Activated CD4-positive, alpha-beta T cell treated with anti-CD3 and anti-CD28 coated beads for 36 hours (primary cell): ENCODE measurements at places on chromosomes 5 and 9. TPM values are rescaled to one million over a fixed set of nuclear protein-coding genes. Genes with fewer than 3 reads are reported as not detected.

BAAT gene
- total RNA-seq: 0.07 TPM

PCA3 gene
- total RNA-seq: not detected

CMBL gene
- 0.46 TPM for total RNA-seq

RARS1 gene
- total RNA-seq: 127 TPM

IL9 gene
- 48.1 TPM for total RNA-seq

GMCL2 gene
- total RNA-seq: not detected

C6 gene
- not detected for total RNA-seq

SPEF2 gene
- total RNA-seq: 14.6 TPM

PCDHB11 gene
- total RNA-seq: not detected

TMEM174 gene
- total RNA-seq: not detected

FREM1 gene
- not detected for total RNA-seq

DNA sequence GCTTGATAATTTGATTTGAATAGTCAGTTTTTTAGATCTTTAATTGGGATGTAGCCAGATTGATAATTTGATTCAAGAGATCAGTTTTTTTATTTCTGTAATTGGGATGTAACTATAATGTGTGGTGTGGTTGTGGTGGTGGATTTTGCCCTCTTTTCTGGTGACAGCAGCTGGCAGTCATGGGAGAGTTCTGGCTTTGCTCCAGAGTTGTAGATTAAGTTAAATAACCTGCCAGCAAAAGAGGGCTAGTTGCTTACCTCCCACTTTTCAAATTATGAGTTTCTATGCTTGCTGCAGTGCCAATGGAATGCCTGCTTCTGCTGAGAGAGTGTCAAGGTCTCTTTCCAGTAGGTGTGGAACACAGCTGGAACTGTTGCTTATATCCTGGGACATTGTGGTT is 315.1 kb downstream of the CCDC171 start:
- no peak for DNase-seq

DNA sequence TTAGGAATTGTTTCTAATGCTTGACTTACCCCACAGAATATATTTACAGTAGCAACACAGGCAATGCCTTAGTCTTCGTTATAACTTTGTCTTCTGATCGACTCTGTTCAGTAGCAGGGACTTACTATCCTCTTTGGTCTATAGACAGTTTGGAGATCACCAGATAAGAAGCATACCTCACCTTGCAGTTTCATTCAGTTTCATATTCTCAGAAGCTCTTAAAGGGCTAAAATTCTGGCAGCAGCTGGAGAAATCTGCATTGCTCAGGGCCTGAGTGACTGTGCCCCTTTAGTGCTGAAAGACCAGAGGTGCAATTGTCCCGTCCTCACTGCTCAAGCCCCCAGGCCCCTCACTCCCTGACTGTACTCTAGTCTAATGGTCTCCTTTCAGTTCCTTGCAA is 26.0 kb downstream of the ZBTB43 start:
- DNase-seq: no peak

DNA sequence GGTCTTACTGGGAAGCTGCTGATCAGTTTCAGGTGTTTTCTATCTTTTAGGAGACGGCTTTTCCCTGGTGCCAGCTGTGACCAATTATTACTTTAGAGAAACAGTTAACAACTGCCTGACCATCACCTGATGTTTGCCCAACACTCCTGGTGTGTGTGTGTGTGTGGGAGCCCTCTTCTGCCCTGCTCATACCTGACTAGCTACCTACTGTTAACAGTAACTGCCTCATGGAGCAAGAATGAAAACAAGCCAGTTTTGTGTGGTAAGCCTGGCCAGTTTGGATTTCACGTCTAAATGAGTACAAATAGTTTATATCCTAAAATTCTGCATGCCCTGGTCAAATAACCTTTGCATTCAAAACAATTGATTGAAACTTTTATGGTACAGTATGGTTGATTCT is 46.1 kb upstream of the RIOK2 start:
- no peak for DNase-seq

DNA sequence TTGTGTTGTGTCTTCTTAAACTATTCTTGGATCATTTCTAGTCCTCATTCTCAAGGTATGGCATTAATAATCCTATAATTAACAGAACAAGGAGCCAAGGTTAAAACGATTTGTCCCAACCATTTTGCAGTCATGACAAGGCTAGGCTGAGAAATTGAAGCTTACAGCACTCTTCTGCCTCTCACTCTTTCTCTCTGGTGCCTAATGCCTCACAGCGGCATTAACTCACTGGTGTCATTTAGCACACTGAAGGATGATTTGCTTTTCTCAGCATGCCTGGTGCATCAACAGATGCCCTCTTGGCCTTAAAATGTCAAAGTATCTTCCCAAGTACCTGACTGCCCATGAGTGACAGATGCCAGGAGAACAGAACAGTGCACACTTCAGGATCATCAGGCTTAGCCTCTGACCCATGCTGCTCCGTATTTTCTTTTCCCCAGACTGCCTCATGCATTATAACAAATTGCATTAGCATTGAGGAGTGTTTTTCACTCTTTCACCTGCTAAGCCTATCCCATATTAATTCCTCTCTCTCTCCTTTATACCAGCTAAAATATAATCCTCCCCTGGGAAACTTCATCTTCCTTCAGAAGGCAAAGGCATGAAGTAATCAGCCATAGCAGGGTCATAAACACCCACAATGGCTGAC is 61.1 kb upstream of the SV2C start:
- no peak for DNase-seq

DNA sequence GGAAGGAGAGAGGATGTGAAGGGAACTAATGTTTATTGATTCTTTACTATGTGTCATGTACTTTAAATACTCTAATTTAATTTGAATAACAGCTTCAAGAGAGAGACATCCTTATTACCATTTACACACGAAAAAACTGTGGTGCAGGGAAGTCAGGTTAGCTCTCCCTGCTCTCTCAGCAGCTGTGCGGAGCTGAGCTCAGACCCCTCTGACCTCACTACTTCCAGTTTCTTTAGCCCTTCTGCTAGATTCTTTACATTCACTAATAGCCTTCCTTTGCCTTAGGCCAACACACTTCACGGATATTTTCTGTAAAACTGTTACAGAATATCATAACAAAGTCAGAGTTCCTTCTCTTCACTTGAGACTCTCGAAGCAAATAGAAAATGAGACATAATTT is 131.3 kb upstream of the ARRDC3 start:
- DNase-seq: no peak

DNA sequence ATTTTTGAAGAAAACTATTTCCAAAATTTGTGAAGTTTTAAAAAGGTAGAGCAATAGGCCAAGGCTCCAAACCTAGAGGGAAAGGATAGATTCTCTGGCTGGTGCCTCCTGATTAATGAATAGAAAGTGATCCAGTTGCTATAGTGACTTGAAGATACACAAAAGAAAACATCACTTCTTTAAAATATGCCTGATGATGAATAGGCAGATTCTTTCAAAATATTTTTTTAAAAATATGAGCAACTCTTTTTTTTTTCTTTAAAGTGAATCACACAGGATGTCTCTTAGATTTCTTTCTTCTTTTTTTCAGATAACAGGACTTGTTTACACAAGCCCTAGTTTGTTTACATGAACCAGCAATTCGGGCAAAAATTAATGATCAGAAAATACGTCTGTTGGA is 124.4 kb downstream of the RFK start:
- DNase-seq: no peak

GRCh38 chr9:131019388-131020239 is 10.6 kb downstream of the LAMC3 start:
- DNase-seq: no peak

DNA sequence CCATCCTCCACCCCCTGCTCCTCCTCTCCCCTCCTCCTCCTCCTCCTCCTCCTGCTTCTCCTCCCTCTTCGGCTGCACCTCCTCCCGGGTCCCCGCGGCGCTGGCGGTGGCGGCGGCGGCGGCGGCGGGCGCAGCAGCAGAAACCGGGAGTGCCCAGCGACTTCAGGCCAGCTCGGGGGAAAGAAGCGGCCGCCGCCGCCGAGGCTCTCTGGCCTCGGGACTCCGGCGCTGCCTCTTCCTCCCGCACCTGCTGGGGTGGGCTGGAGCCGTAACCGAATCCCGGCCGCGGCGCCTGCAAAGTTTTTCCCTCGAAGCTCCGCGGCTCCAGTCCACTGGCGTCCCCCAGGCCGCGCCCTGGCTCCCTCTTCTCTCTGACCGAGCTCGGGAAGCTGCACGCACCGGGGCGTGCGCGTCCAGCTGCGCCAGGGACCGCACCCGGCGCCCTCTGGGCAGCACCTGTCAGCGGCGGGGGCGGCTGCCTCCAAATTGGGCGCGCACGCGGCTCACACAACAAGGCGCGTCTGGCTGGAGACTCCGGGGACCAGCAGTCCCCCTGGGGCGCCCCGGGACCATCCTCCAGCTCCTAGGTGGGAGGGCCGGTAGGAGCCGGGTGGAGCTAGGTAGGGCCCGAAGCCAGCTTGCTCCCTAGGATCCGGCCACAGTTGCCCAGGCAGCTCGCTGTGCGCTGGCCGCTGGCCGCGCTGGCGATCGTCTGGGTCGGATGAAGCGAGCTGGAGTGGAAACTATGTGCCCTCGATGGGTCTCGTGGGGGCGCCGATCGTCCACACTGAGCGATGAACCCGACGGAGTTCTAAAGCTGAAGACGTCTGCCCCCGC is at the start of gene MCTP1:
TSS of gene MCTP1 (minus strand) at position 523 of the 837 bp plus-strand sequence.
- peak; percentile 43 for DNase-seq

- no peak for DNase-seq
Measured at GRCh38 chr5:52065182-52065581, 681.9 kb downstream of the ISL1 start.

- no peak for DNase-seq
Measured at GRCh38 chr9:109179801-109180523, 12.9 kb upstream of the FRRS1L start.

GRCh38 chr9:121947775-121948174 is 145.3 kb downstream of the TTLL11 start:
- DNase-seq: no peak

DNA sequence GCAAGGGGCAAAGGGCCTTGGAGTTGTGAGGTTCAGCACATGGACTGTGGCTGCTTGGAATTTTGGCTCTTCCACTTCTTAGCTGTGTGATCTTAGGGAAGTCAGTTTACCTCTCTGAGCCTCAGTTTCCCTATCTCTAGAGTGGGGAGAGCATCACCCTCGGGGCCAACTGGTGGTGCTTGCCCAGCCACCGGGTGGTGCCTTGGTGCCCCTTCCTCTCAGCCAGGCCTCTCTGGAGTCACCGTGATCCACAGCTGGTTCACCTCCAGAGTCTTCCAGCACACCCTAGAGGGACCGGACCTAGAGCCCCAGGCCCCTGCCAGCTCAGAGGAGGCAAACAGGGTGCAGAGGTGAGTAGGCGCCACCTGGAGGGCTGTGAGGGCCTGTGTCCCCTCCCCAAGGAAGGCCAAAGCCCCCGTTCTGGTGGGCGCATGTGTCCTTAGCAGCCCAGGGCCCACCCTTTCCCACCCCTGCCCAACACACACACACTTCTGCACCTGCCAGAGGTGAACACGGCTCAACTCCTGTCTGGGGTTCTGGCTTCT is 7.7 kb downstream of the ADGRD2 start:
- no peak for DNase-seq

DNA sequence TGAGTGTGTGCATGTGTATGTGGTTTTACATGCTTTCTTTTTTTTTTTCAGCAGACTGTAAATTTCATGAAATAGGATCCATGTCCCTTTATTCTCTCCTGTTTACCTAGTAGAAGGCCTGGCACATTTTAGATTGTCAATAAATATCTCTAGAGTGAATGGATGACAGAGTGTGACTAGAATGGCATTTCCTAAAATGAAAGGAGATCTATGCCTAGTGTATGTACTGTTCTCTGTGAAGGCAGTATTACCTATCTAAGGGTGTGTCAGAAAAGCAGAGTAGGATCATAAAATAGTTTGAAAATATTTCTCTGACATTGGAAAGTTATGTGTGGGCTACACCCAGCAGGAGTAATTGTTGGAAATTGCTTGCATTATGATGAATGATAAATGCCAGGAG is 1876.0 kb upstream of the C9orf72 start:
- DNase-seq: no peak

GRCh38 chr9:134642385-134643181 is 980 bp downstream of the COL5A1 start:
- no peak for DNase-seq

DNA sequence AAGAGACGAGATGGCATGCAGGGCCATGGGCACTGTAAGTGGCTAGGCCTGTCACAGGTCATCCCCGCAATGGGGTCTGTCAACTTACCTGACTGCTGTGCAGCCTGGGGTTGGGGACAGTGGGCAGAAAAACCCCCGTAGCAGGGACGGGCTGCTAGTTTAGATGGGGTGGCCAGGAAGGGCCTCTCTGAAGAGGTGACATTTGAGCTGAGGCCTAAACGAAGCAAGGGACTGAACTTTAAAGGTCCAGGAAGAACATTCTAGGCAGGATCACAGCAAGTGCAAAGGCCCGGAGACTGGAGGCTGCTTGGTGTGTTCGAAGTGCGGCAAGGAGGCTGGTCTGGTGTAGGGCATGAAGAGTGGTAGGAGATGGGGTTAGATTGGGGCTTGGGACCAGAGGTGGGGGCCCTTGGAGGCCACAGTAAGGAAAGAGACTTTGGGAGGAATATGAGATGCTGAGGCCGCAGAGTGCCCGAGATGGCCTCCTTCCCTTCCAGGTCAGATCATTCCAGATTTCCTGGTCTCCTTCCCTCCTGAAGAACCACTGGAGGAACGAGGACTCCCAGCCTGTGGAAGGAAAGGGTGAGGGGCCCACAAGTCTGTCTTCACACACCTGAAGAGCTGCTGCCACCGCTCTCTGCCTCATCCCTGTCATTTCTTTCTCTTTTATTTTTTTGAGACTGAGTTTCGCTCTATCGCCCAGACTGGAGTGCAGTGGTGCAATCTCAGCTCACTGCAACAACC is 37.9 kb upstream of the SH3PXD2B start:
- DNase-seq: no peak

DNA sequence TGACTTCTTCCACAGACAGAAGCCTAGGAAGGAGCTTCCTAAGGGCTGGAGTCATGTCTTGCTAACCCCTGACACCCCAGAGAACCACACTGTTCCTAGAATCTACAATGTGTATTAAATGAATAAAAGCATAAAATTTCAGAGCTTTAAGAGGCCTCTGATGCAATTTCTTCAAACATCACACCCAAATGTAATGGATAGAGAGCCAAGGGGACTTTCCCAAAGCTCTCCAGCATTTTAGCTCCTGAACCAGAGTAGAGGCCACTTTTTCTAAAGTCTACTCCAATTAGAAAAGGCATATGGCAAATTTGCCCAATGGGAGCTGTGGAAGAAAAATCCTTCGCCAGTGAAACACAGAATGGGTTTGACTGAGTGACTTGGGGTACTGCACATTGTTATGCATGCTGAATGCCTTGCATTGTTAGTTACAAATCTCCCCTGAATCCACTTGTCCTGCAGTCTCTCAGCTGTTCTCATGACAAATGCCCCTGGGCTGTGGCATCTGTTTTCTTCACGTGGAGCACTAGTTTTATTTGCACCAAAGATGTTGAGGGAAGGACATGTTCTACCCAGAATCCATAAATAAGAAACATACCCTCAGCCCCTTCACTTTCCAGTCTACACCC is 334.0 kb downstream of the ASTN2 start:
- no peak for DNase-seq
